Ovary (tissue), 10 donors: ENCODE measurements at places on chromosomes 12 and 14. TPM values are rescaled to one million over a fixed set of nuclear protein-coding genes. Genes with fewer than 3 reads are reported as not detected.

DNA sequence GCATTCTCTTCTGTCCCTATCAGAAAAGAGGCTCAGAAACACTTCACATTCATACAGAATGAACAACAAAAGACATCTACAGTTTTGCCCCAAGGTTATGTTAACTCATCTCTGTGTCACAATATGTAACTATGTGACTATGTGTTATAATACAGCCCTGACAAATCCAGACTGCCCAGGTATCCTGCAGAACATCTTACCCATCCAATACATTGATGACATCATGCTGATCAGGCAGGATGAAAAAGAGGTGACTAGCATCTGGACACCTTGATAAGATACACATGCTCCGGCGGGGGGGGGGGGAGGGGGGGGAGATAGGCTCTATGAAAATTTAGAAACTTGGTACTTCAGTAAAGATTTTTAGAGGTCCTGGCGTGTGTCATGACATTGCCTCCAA is 8.3 kb upstream of the GNS start:
- DNase-seq, result no peak

DNA sequence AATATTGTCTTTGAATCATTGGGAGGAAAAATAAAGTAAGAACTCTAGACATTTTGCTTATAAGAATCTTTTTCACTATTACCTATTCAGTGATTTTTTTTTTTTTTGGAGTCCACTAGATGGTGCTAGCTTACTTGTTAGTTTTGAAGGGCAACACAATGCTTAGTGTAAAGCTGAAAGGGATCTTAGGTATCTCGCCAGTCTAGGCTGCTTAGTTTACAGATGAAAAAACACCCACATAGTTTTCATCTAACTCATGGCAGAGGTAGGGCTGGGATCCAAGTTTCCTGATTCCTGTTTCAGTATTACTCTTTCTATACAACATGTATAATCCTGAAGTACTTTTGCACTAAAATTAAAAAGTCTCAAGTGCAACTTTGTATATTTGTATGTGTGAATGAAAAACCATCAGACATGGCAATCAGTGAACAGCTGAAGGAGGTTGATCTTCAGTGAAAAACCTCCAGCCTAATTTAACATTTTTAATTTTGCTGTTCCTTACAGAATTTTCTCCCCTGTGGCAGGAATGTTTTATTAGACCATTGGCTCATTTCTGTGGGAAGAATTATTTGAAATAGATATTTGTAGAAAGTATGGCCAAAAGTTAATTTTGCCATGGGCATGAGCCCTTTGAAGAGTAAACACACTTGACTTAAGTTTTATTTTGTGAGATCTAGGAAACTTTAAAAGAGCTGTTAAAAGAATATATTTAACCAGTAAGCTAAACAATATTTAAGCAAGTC is 40.7 kb downstream of the LRRIQ1 start:
- no peak for DNase-seq

DNA sequence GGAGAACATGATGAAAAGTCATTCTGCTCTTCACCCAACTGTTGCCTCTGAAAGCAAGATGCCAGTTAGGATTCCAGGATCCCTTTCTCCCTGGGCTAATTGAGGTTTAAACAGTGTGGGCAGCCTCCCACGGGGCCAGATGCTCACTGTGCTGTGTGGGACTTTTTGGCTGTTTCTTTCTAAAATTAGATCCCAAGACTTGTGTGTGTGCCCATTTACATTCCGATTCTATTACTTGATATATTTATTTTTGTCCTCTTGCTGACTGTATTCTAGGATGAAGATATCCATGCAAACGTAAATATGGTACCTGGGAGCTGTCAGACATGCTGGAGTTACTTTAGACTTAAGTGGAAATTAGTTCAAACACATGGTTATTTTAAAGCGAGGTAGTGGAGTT is 6.2 kb downstream of the IFT43 start:
- DNase-seq, result no peak

DNA sequence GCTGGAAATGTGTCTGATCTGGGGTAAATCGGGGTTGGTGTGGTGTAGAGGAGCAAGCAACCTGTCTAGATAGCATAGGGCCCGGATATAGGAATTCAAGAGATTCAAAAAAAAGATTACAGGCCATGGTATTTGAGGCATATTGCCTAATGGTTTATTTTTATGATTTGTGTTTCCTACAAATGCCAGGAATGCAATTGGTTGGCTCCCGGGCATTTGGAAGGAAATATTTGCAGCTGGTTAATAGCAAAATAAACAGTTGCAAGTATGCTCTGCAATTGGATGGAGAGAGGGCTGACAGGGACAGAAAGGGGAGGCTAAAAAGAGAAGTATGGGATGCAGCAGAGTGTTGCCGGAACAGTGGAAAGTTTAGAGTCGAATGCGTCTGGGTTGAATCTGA is 315.6 kb upstream of the ATP2B1 start:
- DNase-seq, result no peak

Gene EXD2
- 21.4 TPM for total RNA-seq

GRCh38 chr14:33464254-33464962 is 486.5 kb downstream of the EGLN3 start:
- DNase-seq, result no peak

DNA sequence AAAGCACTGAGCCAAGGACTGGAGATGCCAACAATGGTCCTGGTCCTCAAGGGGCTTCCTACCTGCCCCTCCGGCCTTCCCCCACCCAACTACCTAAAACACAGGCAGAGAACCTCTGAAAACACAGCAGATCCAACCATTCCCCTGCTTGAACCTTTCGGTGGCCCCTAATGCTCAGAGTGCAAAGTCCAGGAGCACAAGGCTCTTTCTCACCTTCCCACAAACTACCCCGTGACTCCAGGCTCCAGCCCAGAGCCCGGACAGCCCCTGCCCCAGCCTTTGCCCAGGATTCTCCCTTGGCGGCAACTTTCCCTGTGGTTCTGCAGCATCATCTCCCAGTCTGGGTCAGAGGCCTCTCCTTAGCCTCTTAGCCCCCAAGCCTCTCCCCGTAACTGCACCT is 1.6 kb upstream of the CD9 start:
- no peak for DNase-seq

GRCh38 chr12:53007343-53007742 is 1.1 kb downstream of the EIF4B start:
- DNase-seq, result no peak

Gene SPX
- total RNA-seq, result not detected

DNA sequence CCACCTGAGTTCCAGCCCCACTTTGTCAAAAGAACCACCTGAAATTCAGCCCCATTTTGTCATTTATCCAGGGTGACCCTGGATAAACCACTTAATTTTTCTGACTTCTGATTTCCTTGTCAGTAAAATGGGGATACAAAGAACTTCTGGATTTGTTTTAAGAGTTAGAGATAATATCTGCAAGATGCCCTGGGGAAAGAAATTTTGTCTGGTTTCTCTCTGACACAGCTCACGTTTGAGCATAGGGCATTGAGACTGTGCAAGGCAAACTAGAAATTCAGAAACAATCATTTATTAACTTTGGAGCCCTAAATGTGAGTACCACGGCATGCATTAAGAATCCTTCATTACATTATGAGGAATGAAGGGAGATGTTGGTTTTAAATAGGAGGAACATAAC is 37.2 kb downstream of the TMTC2 start:
- DNase-seq, result no peak

- no peak for DNase-seq
Measured at GRCh38 chr14:57071639-57072038, 197.1 kb downstream of the EXOC5 start.
